ENCODE measurements at places on chromosomes 2 and 18.

DNA sequence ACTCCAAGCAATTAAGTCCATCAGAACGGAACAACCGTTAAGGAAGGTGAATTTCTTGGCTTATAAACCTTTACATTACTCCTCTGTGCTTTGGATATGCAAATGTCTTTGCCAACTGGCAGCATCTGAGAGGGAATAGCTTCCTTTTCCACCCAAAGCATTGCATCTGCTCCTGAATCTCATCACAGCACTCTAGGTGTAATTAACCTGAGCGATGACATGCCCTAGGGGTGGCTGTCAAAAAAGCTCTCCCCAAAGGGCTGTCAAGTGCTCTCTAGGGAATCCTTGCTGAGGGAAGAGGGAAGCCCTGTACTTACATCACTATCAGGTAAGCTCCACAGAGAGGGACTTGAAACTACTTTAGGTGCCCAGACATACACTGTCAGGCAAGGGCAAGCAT is 5.5 kb upstream of the SMARCAL1 start:
- DNase-seq = no peak

DNA sequence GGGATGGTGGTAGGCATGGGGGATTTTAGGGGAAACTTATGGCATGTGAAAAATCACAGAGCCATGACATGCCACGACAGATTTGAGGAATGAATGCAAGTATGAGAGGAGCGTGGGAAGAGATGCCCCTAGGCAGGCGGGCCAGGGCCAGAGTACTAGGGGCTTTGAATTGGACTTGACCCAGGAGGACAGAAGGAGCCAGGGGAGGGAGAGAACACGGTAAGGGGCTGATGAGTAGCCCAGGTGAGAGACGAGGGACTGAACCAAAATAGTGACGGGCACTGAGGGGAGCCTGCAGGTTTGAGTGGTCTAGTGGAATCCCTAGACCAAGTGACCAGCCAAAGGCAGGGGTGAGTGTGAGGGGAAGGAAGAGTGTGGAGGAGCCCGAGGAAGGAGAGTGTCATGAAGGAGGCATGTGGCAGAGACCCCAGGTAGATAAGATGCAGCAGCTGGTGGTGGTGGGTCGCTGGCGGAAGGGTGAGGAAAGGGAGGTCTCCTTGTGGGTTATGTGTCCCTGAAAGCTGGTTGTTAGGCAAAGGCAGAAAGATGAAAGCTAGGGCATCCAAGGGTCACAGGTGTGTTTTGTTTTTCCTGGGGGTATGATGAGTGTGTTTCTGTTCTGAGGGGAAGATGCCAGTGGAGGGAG is 48.7 kb downstream of the ZBTB7C start:
- DNase-seq = no peak

GRCh38 chr2:107405261-107405660 is 421.4 kb upstream of the RGPD4 start:
- DNase-seq = no peak

- no peak for DNase-seq
These were observed 23.2 kb downstream of the PIAS2 start for GRCh38 chr18:46894124-46894523.

- no peak for DNase-seq
These were observed 451.4 kb downstream of the TNS1 start for GRCh38 chr2:217551252-217551899.

- DNase-seq = no peak
These were observed 74.5 kb downstream of the AP1S3 start for GRCh38 chr2:223762853-223763252.

- no peak for DNase-seq
These were observed 750 bp downstream of the NPAS2 start for GRCh38 chr2:100820523-100821254.

DNA sequence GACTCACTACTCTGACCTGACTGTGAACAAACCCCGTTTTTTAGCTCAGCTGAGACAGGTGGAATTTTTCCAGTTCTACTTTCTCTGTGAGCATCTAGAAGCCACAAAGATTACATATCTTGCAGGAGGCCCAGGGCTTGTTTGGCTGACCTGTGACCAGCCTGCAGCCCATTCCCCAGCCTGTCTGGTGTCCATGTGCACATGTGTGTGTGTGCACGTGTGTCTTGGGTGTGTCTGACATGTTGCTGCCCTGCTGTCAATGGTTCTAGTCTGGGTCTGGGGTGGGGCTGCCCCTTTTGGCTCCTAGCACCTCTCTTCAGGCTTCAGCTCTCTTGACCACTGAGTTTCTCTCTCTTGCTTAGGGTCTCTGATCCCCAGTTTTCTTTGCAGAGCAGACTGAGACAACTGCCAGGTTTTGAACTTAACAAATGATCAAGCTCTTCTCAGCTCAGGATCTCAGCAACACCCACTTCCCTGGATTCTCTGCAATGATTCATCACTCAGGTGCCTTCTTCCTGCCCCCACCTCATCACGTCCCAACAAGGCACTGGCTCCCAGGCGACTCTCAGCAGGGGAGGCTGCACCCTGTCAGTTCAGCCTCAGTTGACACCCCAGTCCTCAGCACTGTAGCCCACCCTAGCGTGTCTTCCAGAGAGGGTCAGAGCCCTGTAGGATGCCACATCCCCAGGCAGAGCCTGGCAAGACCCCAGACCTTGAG is 130.3 kb downstream of the CELF4 start:
- DNase-seq = no peak

DNA sequence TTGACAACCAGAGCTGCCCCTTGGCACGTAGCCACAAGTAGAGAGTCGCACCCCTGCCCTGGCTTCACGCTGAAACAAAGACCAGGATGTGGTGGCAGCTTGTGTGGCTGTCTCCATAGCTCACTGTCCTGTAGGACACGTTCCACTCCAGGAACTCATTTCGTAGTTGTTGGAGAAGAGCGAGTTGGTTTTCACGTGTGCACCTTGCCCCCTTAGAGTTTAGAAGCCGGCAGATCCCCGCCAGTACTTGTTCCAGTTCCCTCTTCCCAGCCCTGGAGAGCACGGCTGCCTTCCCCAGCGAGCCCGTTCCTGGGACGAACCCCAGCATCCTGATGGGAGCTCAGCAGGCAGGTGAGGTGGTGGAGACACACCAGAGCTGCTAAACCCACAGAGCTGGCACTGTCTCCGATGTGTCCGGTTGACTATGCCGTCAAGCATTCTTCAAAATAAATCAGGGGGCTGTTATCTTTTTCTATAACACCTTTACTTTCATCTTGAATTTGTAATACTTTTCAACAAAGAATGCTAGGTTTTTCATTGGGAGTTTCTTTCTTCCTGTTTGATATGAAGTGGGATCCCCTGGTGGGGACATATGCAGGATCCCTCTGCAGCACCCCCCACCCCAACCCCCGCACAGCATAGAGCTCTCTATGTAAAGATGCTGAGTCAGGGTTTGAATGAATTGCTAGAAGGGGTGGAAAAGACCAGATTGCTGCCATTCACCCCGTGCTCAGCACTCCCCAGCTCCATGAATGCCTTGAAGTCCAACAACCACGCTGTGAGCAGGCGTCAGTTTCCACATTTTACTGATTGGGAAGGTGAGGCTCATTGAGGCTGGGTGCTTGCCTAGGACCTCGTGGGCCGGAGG is 44.5 kb downstream of the GREB1 start:
- no peak for DNase-seq

GRCh38 chr2:216606551-216607276 is 26.5 kb upstream of the IGFBP2 start:
- no peak for DNase-seq

GRCh38 chr2:160406591-160407392 is 86.8 kb downstream of the RBMS1 start:
- no peak for DNase-seq

DNA sequence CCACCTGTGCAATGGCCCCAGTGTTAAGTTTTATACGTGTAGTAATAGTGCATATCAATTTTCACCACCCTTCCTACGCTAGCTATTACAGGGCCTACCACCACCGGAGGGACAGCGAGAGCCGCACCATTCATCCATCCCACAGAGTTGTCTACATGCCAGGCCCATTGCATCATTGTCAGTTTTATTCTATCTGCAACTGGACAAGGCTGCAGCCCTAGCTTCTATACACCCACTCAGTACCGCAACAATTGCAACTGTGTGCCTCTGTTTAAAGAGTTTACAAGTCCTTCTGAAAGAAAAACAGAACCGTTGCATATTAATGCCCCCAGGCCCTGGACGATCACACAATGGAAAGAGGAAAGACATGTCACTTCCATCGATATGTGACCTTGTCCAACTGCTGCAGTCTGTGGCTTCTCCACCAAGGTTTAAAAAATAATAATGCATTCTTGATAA is 58.6 kb downstream of the ZEB2 start:
- DNase-seq = no peak

- DNase-seq = no peak
These were observed 1.9 kb downstream of the PRKRA start for GRCh38 chr2:178448968-178449661.

- no peak for DNase-seq
These were observed 145.7 kb downstream of the ZEB2 start for GRCh38 chr2:144374163-144374661.

DNA sequence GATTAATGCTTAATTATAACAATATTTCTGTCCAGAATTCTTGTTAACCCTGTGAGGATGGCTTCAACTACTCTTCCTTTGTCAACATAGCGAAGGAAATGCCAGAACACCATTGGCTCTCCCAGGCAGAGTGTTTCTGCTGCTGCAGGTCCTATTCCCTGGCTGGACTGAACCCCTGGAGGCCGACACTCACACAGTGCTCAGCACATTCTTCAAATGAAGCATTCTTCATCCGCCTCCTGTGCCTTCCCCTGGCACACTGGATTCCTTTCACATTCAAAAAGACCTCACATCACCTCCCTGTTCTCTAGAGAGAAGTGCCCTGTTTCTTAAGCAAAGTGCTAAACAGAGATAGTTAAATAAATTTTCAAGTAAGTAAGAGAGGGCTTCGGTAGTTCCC is 187.3 kb upstream of the MSH6 start:
- DNase-seq = no peak

GRCh38 chr18:45793264-45793965 is 32.1 kb upstream of the SIGLEC15 start:
- DNase-seq = no peak

DNA sequence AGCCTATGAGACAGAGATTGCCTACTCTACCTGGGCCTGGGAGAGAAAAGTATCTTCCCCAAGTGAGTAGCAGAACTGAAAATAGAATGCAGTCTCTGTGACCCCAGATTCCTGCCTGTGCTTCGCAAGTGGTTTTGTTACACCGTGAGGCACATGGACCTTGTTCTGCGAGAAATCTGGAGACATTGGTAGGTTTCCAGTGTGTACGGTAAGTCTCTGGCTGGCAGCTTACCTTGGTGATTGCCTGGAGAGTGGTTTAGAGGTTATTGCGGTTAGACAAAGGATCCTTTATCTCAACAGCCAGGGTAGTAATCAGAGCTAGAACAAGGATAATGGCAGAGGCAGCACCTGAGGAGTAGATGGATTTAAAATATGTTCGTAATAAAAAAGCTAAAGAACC is 606.0 kb upstream of the GCFC2 start:
- DNase-seq = no peak

DNA sequence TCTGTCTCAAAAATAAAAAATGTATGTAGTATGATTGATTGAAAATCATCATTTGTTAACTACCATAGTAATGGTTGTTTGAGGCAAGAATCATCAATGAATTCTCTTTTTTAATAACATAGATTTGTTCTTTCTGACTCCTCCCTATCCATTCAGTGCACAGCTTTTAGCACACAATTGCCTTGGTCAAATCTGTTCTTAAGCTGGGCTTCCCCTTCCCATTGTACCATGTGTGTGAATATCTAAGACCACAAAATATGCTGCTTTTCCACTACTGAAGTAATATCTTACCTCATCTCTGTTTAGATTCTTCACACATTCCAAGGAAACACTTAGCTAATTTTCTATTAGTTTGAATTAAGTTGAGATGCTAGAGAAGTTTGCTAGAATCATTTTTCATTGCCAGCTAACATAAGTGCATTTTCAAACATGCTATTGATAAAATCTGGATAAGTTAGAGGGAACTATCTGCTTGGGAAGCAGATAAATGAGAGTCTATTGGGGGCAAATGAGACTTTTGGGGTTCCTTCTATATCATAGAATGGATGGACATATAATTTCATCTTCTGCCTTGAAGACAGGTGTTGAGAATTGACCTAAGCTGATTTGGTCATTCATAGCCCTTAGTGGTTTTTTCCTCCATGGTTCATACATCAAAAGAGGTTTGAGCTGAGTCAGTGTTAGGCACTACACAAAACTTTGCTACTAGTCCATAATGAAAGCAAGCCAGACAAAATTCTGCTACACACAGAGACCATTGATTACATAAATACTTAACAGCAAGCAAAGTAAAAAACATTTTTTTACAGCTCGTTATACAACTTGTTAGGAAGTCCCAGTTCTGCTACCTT is 231.9 kb downstream of the PLCL1 start:
- DNase-seq = no peak

- DNase-seq = no peak
These were observed 174.4 kb downstream of the ICOS start for GRCh38 chr2:204110751-204111516.

DNA sequence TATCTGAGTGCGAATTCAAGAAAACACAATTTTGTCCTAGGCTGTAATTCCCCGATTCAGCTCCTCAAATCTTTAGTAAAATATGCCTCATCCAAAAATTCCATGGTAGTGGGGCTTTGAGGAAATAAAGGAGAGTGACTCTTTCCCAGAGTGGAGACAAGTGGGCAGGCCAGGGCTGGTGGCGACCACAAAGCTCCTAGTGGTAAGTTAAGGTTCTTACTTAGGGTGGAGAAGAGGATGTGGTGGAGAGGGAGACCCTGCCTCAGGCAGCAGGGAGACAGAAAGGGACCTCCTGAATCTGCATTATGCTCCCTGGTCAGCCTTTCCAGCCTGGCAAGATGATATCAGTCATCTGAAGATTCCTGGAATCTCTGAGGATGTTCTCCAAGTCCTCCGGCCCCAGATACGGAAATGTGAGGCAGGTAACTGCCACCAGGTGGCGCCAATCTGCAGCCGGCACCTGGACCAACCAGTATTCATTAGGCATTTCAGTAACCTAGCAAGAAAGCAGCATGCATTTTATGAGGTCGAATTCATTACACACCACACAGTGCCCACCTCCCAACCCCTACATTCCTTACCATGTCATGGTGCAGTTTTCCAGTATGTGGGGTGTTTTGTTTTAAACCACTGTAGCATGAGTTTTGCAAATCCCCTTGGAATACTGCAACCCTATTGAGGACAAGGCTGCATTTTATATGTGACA is 106.4 kb downstream of the POLE4 start:
- no peak for DNase-seq

DNA sequence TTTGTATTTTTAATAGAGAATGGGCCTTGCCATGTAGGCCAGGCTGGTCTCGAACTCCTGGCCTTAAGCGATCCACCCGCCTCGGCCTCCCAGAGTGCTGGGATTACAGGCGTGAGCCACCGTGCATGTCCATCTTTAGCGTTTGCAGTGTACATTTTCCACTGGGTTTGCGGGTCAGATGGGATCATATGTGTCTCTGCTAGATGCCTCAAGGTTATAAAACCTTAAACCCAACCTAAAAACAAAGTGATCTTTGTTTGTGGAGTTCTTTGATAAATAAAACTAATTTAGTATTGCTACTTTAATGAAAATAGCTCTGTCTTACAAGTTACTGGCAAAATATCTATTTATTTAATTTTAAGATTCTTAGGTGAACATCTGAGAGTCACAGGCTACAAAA is 13.1 kb upstream of the ALPG start:
- DNase-seq = no peak

Measured in cortex of kidney (tissue), 1 donor.